ENCODE measurements at places on chromosomes 5 and 9. TPM values are rescaled to one million over a fixed set of nuclear protein-coding genes. Genes with fewer than 3 reads are reported as not detected.

- peaks cover 3% of the 10 kb centered on the region for H3K36me3 ChIP-seq
- H3K4me1 ChIP-seq: peaks cover 17% of the 10 kb centered on the region
- no peak overlapping the region for H3K27ac ChIP-seq
These were observed 18.1 kb downstream of the PRKACG start for GRCh38 chr9:68995776-68996175.

IFNB1 gene
- not detected for total RNA-seq

GFI1B gene
- total RNA-seq: not detected

DNA sequence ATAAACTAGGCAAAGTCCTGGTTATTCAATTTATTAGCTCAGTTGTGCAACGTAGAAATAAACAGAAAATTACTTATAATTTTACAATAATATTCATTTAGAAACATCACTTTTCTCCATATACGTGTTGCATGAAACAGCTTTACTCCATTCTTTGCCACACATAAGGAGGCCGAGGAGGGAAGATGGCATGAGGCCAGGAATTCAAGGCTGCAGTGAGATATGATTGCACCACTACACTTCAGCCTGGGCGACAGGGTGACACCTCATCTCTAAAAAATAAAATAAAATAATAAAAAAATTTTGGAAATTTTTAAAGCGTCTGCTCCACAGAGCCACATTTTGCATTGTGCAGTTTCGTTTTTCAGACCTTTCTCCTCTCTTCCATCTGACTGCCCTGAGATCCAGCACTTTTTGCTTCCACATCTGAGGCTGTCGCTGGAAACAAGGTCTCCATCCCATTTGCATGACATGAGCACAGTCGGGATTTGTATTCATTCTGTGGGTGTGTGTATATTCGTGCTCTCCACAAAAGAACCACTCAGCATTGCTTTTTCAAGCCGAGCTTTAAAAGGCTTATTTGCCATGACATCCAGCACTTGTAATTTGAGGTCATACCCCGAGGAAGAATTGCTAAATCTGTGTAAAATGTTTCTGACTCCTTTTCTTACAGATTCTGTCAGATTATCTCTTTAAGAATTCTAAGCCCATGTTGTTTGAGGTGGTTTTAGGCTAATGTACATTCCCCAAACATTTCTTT, 98.6 kb upstream of the MSX2 start:
- no peak overlapping the region for H3K4me3 ChIP-seq
- DNase-seq: no peak
- peaks cover 6% of the 10 kb centered on the region for H3K27me3 ChIP-seq
- no peaks in the 10 kb centered on the region for H3K36me3 ChIP-seq
- H3K4me1 ChIP-seq: no peaks in the 10 kb centered on the region
- H3K27ac ChIP-seq: no peak overlapping the region

DNA sequence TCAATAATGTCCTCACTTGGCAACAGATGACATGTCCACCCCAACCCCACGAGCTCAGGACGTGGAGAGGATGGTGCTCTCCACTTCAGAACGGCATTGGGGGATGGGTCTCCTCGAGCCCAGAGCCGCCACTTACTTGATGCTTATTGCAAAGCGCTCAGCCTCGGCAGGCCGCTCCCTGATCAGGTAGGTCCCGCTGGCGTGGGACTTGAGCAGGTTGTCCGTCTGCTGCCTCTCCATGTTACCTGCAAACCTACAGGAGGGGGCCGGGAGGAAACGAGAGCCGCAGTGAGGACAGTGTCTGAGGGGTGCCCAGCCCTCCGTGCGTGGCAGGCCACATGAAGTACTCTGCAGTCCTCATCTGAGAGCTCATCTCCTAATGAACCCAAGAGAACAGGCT, 36.6 kb upstream of the SARDH start:
- no peak for DNase-seq
- H3K27ac ChIP-seq: no peak overlapping the region
- peaks cover 11% of the 10 kb centered on the region for H3K36me3 ChIP-seq
- no peaks in the 10 kb centered on the region for H3K4me1 ChIP-seq
- H3K27me3 ChIP-seq: peaks cover 5% of the 10 kb centered on the region

TAF11L10 gene
- not detected for total RNA-seq

PDGFRB gene
- 23.7 TPM for total RNA-seq

- H3K4me3 ChIP-seq: no peak overlapping the region
- DNase-seq: no peak
- H3K27me3 ChIP-seq: no peaks in the 10 kb centered on the region
These were observed 320.4 kb downstream of the DRD1 start for GRCh38 chr5:175123542-175123941.

DNA sequence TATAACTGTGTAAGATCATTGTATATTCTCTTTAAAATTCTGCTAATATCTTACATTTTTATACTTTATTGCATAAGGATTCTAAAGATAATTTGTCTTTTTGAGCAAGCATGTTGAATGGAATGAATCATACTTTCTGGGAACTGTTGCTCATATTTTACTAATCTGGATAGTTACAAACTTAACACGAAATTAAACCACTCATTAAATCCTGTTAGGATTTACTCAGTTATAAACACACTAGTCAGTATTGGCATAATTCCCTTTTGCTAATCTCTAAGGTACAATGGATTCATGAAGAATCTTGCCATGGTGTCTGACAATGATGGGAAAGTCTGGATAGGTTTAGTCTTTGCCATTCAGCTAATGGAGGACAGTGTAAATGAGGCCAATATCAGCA, 338.1 kb upstream of the SMC2 start:
- peaks cover 2% of the 10 kb centered on the region for H3K27me3 ChIP-seq
- no peak overlapping the region for H3K4me3 ChIP-seq
- no peak for DNase-seq
- H3K4me1 ChIP-seq: no peaks in the 10 kb centered on the region

INSYN2B gene
- total RNA-seq: 4.5 TPM

DNA sequence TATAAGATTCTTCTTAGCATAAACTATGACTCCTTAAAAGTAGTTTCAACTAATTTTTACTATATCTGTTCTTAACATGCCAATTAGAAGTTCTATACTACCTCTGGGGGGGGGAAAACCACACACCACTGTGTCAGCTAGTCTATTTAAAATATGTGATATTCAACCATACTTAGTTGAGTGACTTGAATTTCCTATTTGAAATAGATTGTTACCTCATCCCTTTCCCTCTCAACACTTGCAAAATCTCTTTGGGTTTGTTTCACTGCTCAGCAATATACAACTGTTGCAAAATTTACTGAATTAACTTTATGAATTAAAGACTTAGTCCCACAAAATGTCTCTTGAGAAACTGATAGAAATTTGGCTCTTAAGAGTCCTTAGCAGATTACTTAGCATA, 151.1 kb upstream of the POU5F2 start:
- no peak overlapping the region for H3K27ac ChIP-seq
- no peaks in the 10 kb centered on the region for H3K4me1 ChIP-seq
- no peak for DNase-seq
- H3K36me3 ChIP-seq: no peaks in the 10 kb centered on the region
- H3K4me3 ChIP-seq: no peak overlapping the region

GRCh38 chr5:147369742-147370374, 135.0 kb downstream of the STK32A start:
- no peak for DNase-seq
- H3K4me1 ChIP-seq: peaks cover 3% of the 10 kb centered on the region
- H3K27ac ChIP-seq: no peak overlapping the region

- peaks cover 43% of the 10 kb centered on the region for H3K4me1 ChIP-seq
- peak; percentile 16 for DNase-seq
- peaks cover 5% of the 10 kb centered on the region for H3K36me3 ChIP-seq
- peak overlapping the region; percentile 77 for H3K27ac ChIP-seq
These were observed 76.3 kb upstream of the IQGAP2 start for GRCh38 chr5:76326577-76327302.

DNA sequence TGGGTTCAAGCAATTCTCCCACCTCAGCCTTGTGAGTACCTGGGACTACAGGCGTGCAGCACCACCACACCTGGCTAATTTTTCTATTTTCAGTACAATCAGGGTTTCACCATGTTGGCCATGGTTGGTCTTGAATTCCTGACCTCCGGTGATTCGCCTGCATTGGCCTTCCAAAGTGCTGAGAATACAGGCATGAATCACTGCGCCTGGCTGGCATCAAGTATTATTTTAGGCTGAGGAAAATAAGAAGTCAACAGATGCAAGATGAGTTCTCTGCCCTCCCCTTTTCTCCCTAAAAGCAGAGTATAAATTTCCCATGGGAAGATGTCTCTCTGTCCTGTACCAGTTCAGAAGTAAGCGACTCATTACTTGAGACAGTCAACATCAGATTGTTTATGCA, 71.5 kb downstream of the ELAVL2 start:
- no peak overlapping the region for H3K27ac ChIP-seq
- H3K4me1 ChIP-seq: no peaks in the 10 kb centered on the region
- no peak overlapping the region for H3K4me3 ChIP-seq
- no peak for DNase-seq
- no peaks in the 10 kb centered on the region for H3K36me3 ChIP-seq

DNA sequence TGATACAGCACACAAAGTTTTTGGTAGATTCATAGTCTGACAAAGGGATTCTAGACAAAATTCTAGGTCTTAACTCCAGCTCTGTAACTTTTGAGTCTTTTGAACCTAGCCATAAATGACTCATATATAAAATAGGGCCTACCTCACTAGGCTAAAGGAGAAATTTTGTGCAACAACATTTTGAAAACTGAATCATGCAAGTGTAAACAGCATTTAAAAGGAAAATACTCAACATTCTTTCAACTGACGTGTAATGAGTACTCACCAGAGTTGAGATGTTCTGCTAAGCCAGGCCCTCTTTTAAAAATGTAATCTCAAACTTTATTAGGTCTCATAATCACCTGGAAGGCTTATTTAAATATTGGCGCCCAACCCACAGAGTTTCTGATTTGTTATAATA, 113.2 kb downstream of the STK32A start:
- no peaks in the 10 kb centered on the region for H3K36me3 ChIP-seq
- H3K4me1 ChIP-seq: no peaks in the 10 kb centered on the region
- H3K27me3 ChIP-seq: no peaks in the 10 kb centered on the region

- peak overlapping the region; percentile 93 for H3K27ac ChIP-seq
- peak; percentile 24 for DNase-seq
- peaks cover 2% of the 10 kb centered on the region for H3K27me3 ChIP-seq
- peaks cover 29% of the 10 kb centered on the region for H3K36me3 ChIP-seq
- H3K4me3 ChIP-seq: peak overlapping the region; percentile 85
- H3K4me1 ChIP-seq: peaks cover 35% of the 10 kb centered on the region
These were observed 12.3 kb downstream of the F2RL1 start for GRCh38 chr5:76831110-76831452.

KIF4B gene
- 0.54 TPM for total RNA-seq

DNA sequence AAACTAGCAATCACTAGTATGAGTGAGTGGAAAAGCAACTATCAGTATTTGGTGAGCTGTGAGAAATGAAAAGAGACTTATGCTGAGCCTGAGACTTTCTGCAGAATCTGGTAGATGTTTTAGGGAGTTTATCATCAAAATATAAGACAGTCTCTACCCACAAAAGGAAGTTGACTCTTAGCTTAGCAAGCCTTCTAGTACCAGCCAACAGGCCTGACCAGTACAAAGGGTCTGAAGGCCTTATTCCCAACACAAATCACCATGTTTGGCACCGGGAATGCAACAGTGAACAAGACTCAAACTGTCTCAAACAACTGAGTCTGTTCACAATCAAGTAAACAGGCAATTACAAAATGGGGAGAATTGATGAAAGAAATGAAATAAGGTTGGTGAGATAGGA, 244.4 kb downstream of the CWC27 start:
- peaks cover 2% of the 10 kb centered on the region for H3K36me3 ChIP-seq
- no peak for DNase-seq

- H3K4me3 ChIP-seq: no peak overlapping the region
- H3K36me3 ChIP-seq: peaks cover 7% of the 10 kb centered on the region
- no peaks in the 10 kb centered on the region for H3K4me1 ChIP-seq
- H3K27ac ChIP-seq: no peak overlapping the region
- H3K27me3 ChIP-seq: peaks cover 4% of the 10 kb centered on the region
These were observed 33.9 kb downstream of the MRPS30 start for GRCh38 chr5:44842496-44843282.

- DNase-seq: no peak
- no peak overlapping the region for H3K27ac ChIP-seq
- peaks cover 4% of the 10 kb centered on the region for H3K36me3 ChIP-seq
- peaks cover 7% of the 10 kb centered on the region for H3K27me3 ChIP-seq
- peaks cover 13% of the 10 kb centered on the region for H3K4me1 ChIP-seq
These were observed 32.2 kb upstream of the TNFAIP8 start for GRCh38 chr5:119323601-119324000.

KIF12 gene
- total RNA-seq: 0.26 TPM

CD274 gene
- 0.56 TPM for total RNA-seq

PCDHA11 gene
- total RNA-seq: 7.8 TPM

All from endothelial cell (in vitro differentiated cells).